ENCODE measurements at places on chromosomes 5 and 9.
A peak's percentile ranks its signal among the peaks of the same experiment; 100 is the strongest.

DNA sequence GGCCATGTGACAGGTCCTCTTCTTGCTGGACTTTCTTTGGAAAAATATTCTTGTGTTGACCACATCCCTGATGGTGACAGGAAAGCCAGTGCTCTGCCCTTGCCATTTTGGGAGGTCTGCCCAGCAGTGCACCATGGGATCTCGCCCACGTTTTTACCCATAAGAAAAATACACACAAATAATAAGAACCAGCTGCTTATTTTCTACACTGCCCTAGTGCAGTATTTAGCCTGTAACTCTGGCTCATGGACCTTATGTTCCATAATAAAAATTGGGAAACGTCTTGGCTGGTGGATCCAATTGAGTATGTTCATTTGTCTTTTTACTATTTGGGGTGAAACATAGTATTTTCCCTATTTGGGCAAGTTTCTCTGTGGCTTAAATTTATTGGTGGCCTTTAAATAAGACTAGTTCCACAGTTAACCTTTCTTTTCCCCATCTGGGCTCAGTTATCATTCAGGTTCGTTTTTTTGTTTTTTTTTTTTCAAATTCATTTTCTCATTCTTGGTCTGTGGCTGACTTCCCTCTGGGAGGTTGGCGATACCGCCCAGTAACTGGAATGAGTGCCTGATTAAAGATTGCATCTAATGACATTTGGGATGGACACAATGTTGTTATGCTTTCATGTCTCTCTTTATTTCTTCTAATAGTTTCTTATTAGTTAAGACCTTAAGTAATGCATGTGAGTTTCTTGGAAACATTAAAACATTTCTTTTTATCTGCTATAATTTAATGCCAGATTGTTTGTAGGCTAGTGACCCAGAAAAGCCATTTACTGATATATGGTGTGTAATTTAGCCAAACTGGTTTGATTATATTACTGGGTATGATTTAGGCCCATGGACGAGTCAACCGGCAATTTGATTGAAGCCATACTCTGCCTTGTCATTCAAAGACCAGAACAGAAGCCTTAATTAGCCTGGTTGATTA, 163.7 kb downstream of the FGF10 start:
- DNase-seq: no peak

GRCh38 chr5:142994218-142994617, 224.0 kb downstream of the ARHGAP26 start:
- DNase-seq: no peak

DNA sequence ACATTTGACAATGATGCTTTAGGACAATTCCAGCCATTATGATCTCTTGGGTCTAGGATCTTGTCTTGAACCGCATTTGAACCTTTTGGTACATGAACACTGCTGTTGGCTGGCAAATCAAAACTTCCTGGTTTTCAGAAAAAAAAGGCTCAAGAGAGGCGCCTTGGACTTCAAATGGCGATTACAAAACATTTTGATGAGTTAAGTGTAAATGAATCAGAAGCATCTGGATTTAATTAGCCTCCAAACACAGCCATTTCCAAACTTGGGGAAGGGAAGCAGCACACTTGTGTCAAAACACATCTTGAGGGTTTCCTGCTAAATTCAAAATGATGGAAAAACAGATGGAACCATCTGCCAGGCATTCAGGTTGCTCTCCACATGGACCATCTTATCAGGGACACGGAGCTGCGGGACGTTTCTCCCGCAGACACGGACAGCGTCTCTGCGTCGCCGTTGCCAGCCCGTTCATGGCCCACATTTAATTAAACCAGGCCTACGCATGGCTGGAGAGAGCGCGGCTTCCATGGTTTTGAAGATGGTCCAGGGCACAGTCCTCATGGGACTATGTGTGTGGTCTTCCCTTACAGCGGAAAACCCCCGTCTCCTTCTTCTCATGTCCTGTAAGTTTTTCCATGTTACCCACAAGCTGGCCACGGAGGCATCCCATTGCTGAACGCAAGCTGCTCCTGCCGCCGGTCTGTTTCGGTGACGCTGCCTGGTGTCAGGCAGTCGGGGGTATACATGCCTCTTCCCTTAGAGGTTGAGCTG, 55.8 kb upstream of the PTCH1 start:
- DNase-seq: no peak

DNA sequence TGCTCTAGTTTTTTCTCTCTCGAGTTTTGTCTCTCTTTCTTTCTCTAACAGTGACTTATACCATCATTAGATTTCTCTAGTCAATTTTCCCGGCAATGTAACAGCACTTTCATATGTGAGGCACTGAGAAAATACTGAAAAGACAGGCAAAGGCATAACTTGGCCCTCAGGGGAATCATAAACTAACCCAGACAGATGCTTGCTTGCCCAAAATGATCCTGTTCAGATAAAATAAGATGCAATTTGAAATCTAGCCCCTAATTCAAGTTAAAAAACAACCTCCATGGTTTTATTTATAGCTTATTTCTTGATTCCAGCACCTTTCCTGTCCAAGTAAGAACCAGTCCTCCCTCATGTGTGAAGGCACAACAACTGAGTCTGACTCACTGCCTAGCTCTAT, 294.6 kb downstream of the GAS1 start:
- no peak for DNase-seq

GRCh38 chr5:9104571-9105339, 441.1 kb downstream of the SEMA5A start:
- no peak for DNase-seq

GRCh38 chr5:56808211-56808610, 7.1 kb upstream of the MAP3K1 start:
- DNase-seq: no peak

GRCh38 chr5:38207343-38207742, 51.0 kb upstream of the EGFLAM start:
- peak; percentile 17 for DNase-seq

GRCh38 chr5:135826221-135826525, 8.3 kb upstream of the SLC25A48 start:
- no peak for DNase-seq

- DNase-seq: peak; percentile 86
Measured at GRCh38 chr9:35954942-35955546, 2.9 kb downstream of the OR2S2 start.

DNA sequence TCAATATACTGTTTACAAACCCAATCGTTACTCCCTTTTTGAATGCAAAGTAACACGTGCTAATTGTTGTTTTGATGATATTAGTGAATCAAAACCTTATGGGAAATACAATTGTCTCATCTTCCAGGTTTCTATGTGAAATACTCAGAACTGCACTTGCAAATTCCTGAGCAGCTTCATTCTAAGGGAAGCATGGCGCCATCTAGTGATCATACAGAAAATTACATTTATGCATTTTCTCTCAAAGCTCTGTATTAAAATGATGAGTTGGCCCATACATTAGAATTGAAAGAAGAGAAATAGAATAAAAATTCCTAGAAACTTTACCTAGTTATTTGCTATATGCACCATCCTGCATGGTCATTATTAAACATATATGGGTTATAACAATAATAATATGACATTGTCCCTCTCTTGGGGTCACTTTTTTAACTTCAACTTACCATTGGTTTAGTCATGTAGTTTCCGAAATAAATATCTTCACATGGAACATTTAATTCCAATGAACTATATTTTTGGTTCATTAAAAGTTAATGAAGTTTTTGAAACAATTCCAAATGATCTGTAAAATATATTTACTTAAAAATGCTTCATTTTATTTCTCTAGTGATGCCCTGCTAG, 220.0 kb downstream of the PDE4D start:
- DNase-seq: peak; percentile 73
